A549 (cell line): ENCODE measurements at places on chromosomes 5 and 9. TPM values are rescaled to one million over a fixed set of nuclear protein-coding genes. Genes with fewer than 3 reads are reported as not detected.

DNA sequence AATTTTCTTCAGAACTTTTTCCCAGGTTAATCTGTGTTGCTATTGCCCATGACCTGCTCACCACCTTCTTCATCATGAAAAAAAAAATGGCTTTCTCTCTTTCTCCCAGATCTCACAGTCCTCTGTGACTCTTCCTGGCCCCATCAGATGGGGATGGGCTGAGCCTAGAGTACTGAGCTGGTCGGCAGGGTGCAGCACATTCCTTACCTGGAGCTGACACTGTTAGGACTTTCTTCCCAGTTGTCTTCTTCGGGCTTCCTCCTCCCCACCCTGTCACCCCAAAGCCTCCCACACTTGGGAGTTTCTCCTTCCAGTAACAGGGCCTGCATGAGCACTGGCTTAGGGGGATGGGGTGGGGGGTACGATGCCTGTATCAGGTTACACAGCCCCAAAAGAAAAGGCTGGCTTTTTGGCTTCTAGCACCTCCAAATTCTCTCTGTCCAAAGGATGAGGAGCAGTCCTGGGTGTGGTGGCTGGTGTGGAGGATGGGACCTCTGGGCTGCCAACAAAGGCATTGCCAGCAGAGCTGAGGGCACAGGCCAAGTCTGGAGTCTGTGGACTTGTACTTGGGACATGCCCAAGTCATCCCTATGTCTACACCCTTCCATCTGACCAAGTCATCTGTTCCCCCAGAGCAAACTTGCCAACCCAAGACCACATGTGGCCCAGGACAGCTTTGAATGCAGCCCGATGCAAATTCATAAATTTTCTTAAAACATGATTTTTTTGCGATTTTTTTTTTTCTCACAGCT lies 68.0 kb upstream of the HSPA9 start:
- no peak for DNase-seq

GRCh38 chr5:144040615-144041305 lies 129.7 kb downstream of the YIPF5 start:
- no peak for DNase-seq

DNA sequence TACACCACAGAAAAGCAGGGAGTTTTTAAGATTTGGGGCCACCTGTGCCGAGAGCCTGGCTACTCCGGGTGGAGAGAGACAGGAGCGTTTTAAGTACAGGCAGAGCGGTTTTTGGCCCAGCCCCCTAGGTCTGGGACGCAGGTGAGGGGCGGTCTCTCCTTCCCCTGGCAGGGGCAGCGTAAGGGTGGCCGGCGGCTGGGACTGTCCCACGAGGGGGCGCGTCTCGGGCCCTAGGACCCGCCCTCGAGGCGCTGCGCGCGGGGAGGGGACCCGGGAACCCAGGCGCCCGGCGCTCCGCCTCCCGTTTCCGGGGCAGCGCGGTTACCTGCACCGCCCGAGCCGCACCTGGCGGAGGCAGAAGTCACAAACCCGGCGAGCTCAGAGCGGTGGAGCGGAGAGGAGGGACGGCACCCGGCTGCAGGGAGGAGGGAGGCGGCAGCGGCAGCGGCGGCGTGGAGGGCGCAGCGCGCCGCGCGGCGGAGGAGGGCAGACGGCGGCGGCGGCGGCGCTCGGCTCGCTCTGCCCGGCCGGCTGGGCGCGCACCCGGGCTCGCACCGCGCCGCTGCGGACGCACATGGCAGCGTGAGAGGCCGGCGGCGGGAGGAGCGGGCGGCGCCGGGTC lies at the start of gene WWC1:
TSS of gene WWC1 (plus strand) at position 304 of the 622 bp plus-strand sequence. CDS start 508 bp downstream, outside the sequence.
- DNase-seq = peak; percentile 86

GRCh38 chr5:7436521-7436920 lies 40.6 kb downstream of the ADCY2 start:
- DNase-seq = no peak

DNA sequence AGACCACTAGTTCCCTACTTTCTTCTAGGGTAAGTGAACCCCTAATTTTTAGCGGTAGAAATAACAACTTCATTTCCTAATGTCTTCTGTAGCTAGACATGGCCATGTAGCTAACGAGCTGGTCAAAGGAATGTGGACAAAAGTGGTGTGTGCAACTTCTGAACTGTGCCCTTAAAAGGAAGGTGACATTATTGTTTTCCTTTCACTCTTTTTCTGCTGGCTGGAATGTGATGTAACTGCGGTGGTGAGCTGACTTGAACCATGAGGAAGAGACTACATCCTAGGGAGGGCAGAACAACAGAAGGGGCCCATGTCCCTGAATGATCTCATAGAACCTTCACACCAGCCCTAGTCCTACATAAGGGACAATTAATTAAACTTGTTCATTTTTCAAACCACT lies 1.3 kb upstream of the SNX2 start:
- DNase-seq = no peak

GRCh38 chr9:38347271-38347671 lies 45.2 kb upstream of the ALDH1B1 start:
- no peak for DNase-seq

DNA sequence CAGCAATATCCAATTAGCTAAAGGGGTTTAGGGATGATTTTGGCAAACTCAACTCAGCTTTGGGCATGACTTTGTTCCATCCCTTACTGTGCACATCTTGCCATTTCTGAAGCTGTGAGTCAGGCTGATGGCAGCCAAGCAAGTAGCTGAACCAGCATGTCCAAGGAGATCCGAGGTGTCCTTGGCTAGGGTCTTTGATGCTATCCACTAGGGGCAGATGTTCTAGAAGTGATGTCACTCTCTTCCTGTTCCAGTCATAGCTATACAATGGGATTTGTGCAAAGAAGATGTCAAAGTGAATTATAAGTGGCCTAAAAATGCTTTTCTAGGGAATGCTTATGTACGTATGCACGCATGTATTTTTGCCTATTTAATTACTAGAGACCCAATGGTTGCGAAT lies 160.8 kb upstream of the PAPPA start:
- DNase-seq = peak; percentile 57

- DNase-seq = peak; percentile 62
These were observed 9.3 kb downstream of the TMEM245 start for GRCh38 chr9:109110329-109111021.

GRCh38 chr5:57684299-57684702 lies 201.7 kb upstream of the ACTBL2 start:
- no peak for DNase-seq

- DNase-seq = no peak
These were observed 14.0 kb downstream of the TGFBR1 start for GRCh38 chr9:99118782-99119466.

DNA sequence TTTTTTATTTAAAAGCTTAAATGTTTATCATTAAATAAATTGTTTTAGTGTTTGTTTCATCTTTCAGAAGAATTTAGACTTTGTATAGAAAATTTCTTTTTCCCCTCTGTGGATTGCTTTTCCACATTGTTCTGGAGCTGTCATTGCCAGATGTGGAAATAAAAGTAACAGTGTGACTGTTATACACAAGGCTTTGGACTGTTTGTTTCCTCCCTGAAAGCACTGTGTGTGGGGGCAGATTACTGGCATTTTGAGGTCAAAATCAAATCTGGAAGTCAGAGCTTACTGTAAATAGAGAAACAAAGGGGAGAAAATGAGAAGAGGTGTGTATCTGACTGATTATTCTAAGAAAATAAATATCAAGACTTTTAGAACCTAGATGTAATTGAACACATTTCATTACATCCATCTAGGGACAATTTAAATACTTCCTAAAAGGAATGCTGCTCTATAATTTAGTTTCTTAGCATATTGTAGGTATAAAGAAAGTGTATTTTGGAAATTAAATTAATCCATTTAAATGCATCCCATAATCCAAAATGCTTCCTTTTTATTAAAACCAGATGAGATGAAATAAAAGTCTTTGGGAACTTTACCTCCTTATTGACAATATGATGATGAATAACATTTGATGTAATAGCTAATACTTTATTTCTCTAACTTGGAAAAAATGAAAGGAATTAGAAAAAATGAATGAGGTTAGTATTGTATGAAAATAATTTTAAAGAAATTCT lies 51.9 kb downstream of the ERCC6L2 start:
- no peak for DNase-seq

DNA sequence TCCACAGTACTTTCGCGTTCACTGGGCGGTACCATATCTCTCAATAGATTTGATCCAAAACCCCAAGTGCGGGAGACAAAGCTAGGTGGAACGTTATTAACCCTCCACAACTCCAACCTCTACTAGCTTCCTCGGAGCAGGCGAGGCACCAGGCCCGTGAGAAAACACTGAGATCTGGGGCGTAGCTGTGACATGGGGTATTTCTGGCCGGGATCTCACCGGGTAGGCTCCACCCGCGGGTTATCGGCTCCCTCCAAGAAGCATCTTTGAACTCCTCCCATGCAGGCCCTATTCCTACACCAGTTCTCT lies 350 bp upstream of the SLC25A46 start:
- peak; percentile 76 for DNase-seq

DNA sequence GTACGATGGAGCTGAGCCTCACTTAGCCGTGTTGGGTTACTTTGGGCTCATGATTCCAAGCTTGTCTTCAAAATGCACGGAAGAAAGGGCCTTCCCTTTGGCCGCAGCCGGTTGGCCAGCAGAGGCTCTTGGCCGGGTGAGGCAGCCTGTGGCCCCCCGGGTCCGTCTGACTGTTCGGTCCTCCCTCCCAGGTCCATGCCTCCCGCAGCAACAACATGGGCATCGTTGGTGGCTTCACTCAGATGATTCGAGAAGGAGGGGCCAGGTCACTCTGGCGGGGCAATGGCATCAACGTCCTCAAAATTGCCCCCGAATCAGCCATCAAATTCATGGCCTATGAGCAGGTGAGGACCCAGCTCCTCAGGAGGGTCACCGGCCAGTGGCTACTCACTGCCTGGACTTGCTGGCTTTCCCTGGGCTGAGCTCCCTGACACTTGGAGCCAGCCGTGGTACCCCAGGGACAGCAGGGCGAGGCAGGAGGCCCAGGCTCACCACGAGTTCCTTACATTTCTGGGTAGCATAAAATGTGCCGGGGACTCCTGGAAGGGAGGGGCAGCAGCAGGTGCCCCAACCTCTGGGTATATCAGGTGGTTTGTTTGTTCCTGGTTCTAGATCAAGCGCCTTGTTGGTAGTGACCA lies 21.9 kb downstream of the PTGES2 start:
- no peak for DNase-seq

GRCh38 chr5:85441156-85441555 lies 1056.5 kb upstream of the EDIL3 start:
- no peak for DNase-seq

- no peak for DNase-seq
These were observed 1.2 kb upstream of the UBE2R2 start for GRCh38 chr9:33815781-33816180.

- no peak for DNase-seq
These were observed 36.2 kb downstream of the PTCD2 start for GRCh38 chr5:72356361-72356760.

GRCh38 chr9:97638666-97639065 lies 5.0 kb downstream of the NCBP1 start:
- peak; percentile 7 for DNase-seq

GRCh38 chr5:152146566-152146965 lies 221.9 kb upstream of the GLRA1 start:
- DNase-seq = no peak

OR1J2 gene
- polyA plus RNA-seq = 0.09 to 0.21 TPM in 2 of 3 replicates, not detected in the other

BTNL8 gene
- polyA plus RNA-seq = not detected in 3 replicates

SPATA31D4 gene
- polyA plus RNA-seq = not detected in 3 replicates

CCNI2 gene
- polyA plus RNA-seq = 0.07 to 0.26 TPM (median 0.17 TPM) in 3 replicates

HK3 gene
- polyA plus RNA-seq = 0.12 to 0.17 TPM in 2 of 3 replicates, not detected in the other

LPCAT1 gene
- 59.9 to 74.9 TPM (median 73.4 TPM) in 3 replicates for polyA plus RNA-seq

GADD45G gene
- 0.09 to 0.17 TPM (median 0.15 TPM) in 3 replicates for polyA plus RNA-seq

FOXD4L6 gene
- polyA plus RNA-seq = not detected in 3 replicates

RNF183 gene
- not detected in 3 replicates for polyA plus RNA-seq

SLC6A19 gene
- polyA plus RNA-seq = 0.01 to 0.03 TPM in 2 of 3 replicates, not detected in the other

SLIT3 gene
- 18.3 to 22.9 TPM (median 21.2 TPM) in 3 replicates for polyA plus RNA-seq

C9orf153 gene
- polyA plus RNA-seq = 0.06 to 0.17 TPM (median 0.16 TPM) in 3 replicates

ANP32B gene
- 346 to 360 TPM (median 350 TPM) in 3 replicates for polyA plus RNA-seq

PCDHGA11 gene
- 0.01 TPM in 1 of 3 replicates, not detected in the others for polyA plus RNA-seq
